ENCODE measurements at places on chromosomes 4 and X.

GRCh38 chr4:184504385-184504784 is 30.0 kb upstream of the IRF2 start:
- no peak for DNase-seq

DNA sequence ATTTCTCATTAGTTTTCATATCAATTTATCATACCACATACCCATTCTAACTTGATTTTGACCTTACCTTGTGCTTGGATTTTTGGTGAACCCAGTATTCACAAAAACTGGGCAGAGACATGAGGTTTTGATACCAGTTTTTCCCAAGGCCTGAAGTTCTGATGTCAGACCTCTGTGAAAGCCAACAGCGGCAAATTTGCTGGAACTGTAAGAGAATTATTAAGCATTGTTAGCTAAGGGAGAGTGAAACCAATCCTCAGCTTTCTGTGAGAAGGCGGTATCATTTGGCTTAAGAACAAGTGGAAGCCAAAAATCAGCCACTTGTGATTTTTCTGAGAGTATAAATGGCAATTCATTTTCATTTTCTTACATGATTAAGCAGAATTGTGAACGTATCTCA is 8.9 kb downstream of the HSD17B13 start:
- no peak for DNase-seq

GRCh38 chrX:103586314-103586646 is 965 bp downstream of the TCEAL4 start:
- DNase-seq: peak; percentile 11

DNA sequence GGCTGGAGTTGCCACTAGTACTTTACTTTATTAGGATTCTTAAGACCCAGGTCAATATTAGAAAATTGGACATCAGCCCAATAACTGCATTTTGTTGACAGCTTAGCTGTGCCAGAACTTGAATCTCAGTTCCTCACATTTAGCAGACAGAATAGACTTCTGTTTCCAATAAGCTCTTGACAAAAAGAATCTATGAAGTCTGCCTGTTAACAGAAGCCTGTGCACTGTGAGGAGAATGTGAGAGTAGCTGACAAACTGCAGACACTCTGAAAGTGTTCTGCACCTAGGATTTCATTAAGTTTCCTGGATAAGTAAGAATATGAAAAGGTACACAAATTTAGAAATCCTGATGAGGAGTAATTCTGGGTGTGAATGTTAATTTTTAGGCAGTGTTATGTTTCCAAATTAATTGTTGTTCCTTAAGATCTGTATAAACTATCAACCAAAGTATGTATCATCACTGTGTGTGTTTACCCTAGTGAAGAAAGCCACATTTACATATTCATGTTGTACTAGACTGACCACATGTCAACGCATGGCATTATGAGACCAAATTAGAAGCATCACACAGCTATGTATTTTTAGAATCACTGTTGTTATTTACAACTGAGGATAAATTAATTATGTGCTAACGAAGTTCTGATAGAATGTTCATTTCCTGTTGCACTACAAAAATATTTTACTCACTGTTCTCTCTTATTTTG is 756.4 kb upstream of the IGFBP7 start:
- no peak for DNase-seq

GRCh38 chr4:93221771-93222170 is 606.8 kb upstream of the ATOH1 start:
- DNase-seq: no peak

DNA sequence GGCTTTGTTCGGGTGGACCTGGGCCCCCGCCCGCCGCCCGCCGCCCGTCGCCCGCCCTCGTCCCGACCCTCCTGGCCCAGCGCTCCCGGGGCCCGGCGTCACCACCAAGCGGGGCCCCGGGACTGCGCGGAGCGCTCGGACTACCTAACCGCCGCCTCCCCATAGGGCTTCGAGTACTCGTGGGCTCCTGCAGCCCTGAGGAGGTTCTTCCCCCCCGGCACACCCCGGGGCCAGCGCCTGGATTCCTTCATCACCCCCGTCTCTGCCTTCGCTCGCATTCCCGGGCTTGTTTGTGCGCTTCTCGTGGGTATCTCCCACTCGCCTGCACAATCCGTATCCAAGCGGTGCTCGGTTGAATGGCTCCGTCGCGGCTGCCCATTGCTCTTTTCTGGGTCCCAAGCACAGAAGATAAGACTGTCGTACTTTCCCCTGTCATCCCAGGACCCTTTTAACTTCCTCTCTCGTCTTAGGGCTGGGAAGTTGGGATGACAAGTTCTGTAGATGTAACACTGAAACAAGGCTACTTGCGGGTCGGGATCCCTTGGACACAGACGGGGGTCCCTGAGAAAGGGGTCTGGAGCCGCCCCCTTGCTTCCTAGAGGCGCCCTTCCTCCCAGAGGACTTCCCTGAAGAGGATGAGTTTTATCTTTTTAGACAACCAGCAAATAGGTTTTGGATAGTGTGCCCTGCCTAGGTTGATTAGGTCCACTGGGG is 565 bp downstream of the MOB1B start:
- peak; percentile 78 for DNase-seq

DNA sequence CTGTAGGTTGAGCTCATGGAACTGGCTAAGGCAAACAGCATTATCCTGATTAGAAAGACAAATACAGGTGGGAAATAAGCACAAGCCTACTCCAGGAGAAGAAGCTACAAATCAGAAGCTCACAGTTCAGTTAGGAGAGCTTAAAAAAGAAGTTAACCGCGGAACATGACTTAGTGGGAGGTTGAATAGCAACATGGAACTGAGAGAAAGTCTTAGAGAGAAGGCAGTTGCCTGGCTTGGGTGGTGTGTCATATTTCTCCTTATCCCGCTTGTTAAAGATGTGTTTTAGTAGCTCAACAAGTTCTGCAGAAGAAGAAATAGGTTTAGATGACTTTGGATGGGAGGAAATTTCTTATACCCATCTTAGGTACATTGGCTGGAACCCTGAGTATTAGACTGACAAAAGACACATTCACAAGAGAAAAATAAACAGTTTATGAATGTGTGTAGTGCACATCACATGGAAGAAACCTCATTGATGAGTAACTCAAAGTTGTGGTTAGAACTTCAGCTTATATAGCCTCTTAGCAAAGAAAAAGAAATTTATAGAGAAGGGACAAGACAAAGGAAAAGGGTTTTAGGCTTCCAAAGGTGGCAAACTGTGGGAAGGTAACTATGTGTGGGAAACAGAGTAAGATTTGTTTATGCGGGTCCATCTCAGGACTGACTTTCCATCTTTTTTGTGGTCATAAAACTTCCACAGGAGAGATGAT is 37.4 kb upstream of the RXFP1 start:
- no peak for DNase-seq

- no peak for DNase-seq
These were observed 882.4 kb downstream of the C4orf33 start for GRCh38 chr4:129978315-129978714.

DNA sequence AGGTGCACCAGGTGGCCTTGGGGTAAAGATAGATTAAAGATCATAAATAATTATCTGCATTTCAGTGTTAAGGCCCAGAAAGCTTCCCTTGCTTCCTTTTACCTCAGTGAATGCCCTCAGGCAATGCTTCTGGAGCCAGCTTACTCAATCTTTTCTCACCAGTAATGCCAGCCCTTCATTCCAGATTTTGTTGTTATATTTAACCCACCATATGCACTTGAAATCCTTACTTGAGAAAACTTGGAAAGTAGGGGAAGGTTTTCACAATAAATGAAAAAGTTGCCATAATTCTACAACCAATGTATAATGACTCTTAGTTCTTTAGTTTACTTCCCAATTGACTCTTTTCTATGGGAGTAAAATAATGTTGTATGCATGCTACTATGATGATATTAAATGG is 17.1 kb upstream of the PBDC1 start:
- no peak for DNase-seq

DNA sequence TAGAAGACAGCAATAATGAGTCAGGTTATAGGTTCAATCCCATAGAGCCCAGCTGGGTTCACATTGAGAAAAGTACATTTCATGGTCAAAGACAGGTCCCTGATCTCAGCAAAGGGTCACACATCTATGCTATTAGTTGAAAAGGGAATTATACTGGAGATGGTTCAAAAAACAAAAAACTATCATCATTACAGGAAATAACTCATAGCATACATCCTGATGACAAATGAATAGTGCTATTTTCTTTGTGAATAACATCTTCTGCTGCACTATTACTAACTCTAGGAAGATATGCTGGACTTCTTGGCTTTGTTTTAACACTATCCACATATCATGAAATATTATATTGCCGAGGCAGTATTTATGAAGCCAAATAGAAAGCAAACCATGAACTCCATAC is 202.5 kb upstream of the MAB21L2 start:
- no peak for DNase-seq

DNA sequence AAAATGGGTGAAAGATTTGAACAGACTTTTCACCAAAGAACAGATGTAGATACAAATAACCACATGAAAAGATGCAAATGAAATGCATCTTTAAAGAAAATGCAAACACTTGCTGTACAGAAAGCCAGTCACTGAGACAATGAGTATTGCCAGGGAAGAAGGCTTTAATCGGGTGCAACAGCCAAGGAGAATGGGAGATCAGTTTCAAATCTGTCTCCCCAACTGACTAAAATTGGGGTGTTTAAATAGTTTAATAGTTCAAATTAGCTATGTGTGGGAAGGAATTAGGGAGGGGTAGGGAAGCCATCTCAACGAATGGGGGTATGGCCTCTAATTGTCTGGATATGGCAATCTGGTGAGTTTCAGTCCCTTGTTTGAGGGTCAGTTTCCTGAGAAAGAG is 295.4 kb downstream of the PTTG2 start:
- DNase-seq: no peak

DNA sequence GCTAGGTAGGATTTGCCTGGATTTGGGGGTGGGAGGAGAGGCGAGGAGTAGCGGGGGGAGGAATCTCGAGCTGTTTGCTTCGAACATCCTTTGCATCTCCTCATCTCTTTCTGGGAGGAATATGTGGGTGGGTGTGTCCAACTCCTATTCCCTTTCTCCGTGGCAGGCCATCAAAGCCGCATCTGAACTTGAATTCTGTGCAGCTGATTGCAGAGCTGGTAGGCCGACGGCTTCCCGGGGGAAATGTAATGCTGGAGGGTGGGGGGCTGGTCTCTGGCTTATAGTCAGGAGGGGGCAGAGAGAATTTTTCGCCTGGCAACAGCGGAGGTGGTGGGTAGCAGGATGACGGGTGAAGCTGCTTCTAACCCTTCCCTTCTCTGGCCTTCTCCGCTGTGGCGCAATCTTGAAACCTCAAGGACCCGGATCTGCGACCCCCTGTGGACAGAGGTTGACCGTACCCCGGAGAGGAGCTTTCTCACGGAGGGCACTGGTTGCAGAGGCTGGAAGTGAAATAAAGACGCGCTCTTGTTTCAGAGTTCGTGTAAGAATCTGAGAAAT is 628 bp downstream of the ZCCHC12 start:
- no peak for DNase-seq

- no peak for DNase-seq
These were observed 244.3 kb downstream of the GPAT3 start for GRCh38 chr4:83780053-83780733.

- DNase-seq: no peak
These were observed 75.4 kb upstream of the PACRGL start for GRCh38 chr4:20624793-20625374.

- no peak for DNase-seq
These were observed 280.0 kb upstream of the PCDH18 start for GRCh38 chr4:137812258-137812657.

- DNase-seq: no peak
These were observed 109.4 kb downstream of the GPR143 start for GRCh38 chrX:9656277-9656676.

DNA sequence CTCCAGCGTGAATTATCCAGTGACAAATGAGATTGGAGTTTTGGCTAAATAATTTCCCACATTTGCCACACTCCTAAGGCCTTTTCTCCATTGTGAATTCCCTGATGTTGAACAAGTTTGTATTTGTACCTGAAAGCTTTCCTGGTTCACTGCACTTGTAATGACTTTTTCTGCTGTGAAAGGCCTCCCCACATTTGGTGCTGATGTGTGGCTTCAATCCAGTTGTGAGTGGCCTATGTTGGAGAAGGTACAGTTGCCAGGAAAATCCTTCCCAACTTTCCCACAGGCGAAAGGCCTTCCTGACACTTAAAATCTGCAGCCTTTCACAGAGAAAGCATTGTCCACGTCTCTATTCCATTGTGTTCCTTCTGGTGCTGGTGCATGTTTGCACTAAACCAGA is 17.3 kb upstream of the HPGD start:
- DNase-seq: no peak

DNA sequence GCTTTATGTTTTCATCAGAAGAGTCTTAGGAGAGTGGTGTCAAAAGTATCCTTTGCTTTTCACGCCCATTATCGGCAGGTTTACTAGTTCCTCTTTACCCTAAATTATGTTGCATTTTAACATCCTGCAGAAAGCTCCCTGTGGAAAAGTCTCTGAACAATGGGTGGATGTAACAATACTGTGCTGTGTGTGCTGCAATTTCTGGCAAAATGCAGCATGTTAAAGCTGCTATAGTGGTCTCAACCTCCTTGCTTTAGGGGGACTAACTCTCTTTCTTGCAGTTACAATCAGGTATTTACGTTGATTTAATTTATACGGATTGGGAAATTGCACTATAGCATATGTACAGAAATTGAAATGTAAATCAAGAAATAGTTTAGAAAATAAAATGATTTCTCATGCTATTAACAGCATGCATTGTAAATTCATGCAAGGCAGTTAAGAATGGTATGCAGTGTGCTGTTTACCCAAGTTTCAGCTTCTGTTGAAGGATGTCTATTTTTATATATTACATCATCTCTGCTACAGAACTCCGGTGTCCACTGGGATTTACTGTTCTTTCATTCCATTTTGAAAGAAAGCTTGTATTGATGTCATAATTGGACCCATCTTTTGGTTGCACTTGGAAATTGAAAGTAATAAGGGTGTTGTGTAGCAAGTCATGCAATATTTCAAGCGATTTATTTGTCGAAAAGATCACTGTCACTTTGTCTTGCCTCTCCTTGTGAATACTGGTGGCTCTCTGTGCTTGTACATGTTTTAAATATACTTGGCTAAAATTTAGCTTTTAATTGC is 145.7 kb downstream of the RAPGEF2 start:
- peak; percentile 76 for DNase-seq

DNA sequence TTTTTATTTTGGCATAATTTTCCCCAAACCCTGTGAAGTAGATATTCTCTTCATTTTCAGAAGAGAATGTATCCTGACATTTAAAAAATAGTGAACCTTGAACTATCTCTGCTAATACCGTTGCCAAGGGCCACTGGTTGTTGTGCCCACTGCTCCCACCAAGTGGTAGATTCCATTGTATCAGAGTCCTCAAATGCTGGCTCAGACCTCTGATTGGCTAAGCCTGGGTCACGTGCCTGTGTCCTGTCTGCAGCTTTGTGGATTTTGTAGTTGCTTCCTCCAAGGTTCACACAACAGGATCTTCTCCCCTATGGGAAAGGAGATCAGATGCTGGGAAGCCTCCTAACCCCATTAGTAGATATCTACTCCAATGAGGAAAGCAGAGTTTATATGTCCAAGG is 104.8 kb upstream of the CASK start:
- no peak for DNase-seq

- DNase-seq: no peak
These were observed 220.0 kb downstream of the SPCS3 start for GRCh38 chr4:176539785-176540175.

GRCh38 chrX:124028182-124028581 is 66.7 kb downstream of the STAG2 start:
- DNase-seq: no peak
